A549 treated with GW870086 at 1 μM for 4 hours (cell line): ENCODE measurements at places on chromosomes 5 and 9. TPM values are rescaled to one million over a fixed set of nuclear protein-coding genes. Genes with fewer than 3 reads are reported as not detected.

The GDNF gene
- total RNA-seq, result 0.03 to 0.10 TPM (median 0.05 TPM) in 4 of 5 replicates, not detected in the other

The RORB gene
- total RNA-seq, result not detected in 5 replicates

The TARS1 gene
- 135 to 147 TPM (median 139 TPM) in 5 replicates for total RNA-seq

The ANKS6 gene
- 14.0 to 24.1 TPM (median 22.5 TPM) in 5 replicates for total RNA-seq

The KIF24 gene
- total RNA-seq, result 2.7 to 3.8 TPM (median 3.2 TPM) in 5 replicates

The LCP2 gene
- total RNA-seq, result 0.08 TPM in 1 of 5 replicates, not detected in the others

The NR2F1-AS1 gene
- 3.2 to 5.2 TPM (median 4.3 TPM) in 5 replicates for total RNA-seq

The AQP3 gene
- 11.9 to 18.2 TPM (median 15.1 TPM) in 5 replicates for total RNA-seq

The DAB2IP gene
- 11.1 to 14.8 TPM (median 11.7 TPM) in 5 replicates for total RNA-seq

The TNC gene
- total RNA-seq, result 0.59 to 1.1 TPM (median 0.61 TPM) in 5 replicates

The BRD9 gene
- total RNA-seq, result 33.9 to 43.3 TPM (median 40.3 TPM) in 5 replicates

The LCN1 gene
- total RNA-seq, result 0.18 TPM in 1 of 5 replicates, not detected in the others

The CACFD1 gene
- total RNA-seq, result 3.0 to 4.5 TPM (median 4.3 TPM) in 5 replicates

The OR1J2 gene
- total RNA-seq, result not detected in 5 replicates

The CCL27 gene
- total RNA-seq, result 0.19 TPM in 1 of 5 replicates, not detected in the others

The FREM1 gene
- total RNA-seq, result not detected in 5 replicates

The CDK7 gene
- total RNA-seq, result 54.2 to 61.4 TPM (median 59.3 TPM) in 5 replicates
